ENCODE measurements at places on chromosomes 12 and 14.

- DNase-seq: no peak
Observed at GRCh38 chr14:72781561-72782508, 112.1 kb downstream of the DPF3 start.

- no peak for DNase-seq
Observed at GRCh38 chr14:105323663-105324062, 9.1 kb downstream of the PACS2 start.

DNA sequence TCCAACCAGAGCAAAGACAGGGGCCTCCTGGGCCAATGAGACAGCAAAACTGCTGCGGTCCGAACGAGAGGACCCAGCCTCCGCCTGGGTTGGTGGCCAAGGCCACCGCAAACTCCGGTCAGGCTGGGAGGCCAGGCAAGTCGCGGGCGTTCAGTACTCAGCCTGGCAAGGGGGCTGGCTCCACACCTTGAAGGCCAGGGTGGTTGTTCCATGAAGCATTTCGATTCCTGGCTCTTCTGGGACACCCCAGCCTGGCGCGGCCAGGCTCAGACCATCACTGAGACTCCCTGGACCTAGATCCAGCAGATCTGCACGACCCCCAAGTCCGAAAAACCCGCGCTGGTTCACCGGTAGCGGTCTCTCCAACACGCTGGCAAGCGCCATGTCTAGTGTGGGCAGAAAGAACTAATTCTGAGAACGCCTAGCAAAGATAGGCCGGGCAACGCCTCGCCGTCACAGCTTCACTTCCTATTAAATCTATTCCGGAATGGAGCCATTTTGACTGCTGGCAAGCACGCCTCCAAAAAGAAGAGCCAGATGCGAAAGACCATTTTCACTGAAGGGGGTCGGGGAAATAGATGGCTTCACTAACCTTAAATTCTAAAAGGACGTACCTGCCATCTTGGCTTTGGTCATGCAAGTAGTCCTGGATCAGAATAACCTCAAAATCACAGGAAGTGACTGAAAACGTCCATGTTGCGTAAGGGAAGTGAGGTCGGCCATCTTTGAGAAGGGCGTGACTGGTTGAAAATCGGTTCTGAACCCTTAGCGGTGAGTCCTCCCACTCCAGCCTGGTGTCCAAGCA is at the start of gene PSMB5:
Gene PSMB5 (minus strand): TSS at position 403 of the 805 bp plus-strand sequence. CDS start 19 bp downstream, at position 384.
- peak; percentile 92 for DNase-seq

DNA sequence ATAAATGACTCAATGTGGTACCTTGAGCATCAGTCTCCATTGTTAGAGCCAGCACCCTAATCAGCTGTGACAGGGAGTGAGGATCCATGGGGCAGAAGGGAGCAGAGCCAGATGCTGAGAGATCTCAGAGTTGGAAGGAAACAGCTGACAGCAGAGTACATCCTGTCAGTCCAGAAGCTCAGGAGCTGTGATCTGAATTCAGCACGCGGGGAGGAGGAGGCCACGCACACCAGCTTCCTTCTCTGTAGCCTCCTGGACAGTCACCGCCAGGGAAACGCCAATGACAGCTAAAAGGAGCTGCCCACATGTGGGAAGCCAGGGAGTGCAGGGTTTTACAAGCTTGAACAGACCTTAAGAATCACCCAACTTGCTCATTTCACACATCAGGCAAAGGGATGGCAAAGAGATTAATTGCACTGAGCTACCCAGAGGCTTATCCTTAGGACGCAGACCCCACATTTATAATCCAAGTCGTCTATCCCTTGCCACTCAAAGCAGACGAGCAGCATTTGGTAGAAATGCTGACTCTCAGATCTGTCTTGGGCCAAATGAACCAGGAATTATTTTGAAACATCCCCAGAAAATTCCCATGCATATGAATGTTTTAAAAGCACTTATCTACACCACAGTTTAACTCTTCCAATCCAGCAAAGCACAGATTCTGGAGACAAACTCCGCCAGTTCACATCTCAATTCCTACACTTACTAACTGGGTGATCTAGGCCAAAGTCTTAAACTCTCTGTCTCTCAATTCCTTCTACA is 322.6 kb upstream of the TMTC1 start:
- no peak for DNase-seq

- DNase-seq: peak; percentile 97
Observed at GRCh38 chr12:89166525-89166934, 185.8 kb downstream of the DUSP6 start.

DNA sequence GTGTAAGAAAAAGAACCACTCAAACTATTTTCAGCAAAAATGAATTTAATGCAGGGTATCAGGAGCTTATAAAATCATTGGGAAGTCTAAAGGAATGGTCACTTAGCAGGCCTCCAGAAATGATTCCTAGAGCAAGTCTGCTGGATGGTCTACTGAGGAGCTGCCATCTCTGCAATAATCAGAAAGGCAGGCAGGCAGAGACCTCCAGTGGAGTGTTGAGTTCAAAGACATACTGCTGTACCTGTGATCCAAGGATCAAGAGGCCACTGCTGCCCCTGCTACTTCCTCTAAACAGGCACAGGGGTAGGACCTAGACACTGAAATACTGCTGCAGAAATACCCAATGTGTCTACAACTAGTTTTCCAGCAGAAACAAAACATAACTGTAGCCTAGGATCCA is 14.5 kb upstream of the KICS2 start:
- no peak for DNase-seq

GRCh38 chr12:53065975-53066931 is 12.9 kb downstream of the SPRYD3 start:
- no peak for DNase-seq

GRCh38 chr12:38921025-38921677 is 15.8 kb upstream of the CPNE8 start:
- DNase-seq: peak; percentile 76

DNA sequence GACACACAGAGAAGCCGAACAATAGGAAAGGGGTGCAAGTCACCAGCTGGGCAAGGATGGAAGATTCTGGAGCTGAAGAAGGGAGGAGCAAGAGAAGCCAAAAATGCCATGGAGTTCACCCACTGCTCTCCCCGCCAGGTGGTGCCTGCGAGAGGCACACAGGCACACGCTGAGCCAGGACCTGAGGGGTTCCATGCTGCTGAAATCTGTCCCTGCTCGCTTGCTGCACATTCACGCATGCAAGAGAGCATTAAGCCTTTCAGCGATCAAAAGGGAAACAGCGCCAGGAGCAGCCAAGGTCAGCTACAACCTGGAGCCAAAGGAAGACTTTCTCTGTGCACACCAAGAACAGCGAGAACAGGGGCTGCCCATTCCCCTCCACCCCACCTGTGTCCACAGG is 104.1 kb downstream of the ANO2 start:
- no peak for DNase-seq

- DNase-seq: no peak
Observed at GRCh38 chr12:86730233-86730632, 474.0 kb upstream of the MGAT4C start.

- no peak for DNase-seq
Observed at GRCh38 chr12:77687321-77687720, 143.4 kb upstream of the NAV3 start.

GRCh38 chr14:58109744-58110143 is 42.3 kb downstream of the ARMH4 start:
- no peak for DNase-seq

- no peak for DNase-seq
Observed at GRCh38 chr14:22627506-22628263, 16.5 kb downstream of the OR6J1 start.

DNA sequence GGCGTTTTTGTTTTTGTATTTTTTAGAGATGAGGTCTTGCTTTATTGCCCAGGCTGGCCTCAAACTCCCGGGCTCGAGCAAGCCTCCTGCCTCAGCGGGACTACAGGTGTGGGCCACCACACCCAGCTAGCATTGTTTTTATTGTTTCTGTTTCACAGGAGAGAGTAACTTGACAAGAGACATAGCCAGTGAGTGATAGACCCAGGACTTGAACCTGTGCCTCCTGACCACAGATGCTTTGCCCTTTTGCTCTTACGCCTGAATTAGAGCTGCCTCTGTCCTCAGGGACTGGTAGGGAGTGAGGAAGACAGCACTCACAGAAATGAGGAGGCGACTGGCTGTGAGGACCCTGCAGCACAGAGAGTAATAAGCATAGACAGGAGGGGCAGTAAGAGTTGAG is 2.3 kb downstream of the EVL start:
- no peak for DNase-seq

GRCh38 chr14:104085032-104085888 is at the start of gene ASPG:
Gene ASPG (plus strand): TSS chr14:104085700. CDS start chr14:104085771, 71 bp downstream.
- no peak for DNase-seq

GRCh38 chr12:89960607-89961394 is 252.2 kb upstream of the ATP2B1 start:
- DNase-seq: peak; percentile 65

DNA sequence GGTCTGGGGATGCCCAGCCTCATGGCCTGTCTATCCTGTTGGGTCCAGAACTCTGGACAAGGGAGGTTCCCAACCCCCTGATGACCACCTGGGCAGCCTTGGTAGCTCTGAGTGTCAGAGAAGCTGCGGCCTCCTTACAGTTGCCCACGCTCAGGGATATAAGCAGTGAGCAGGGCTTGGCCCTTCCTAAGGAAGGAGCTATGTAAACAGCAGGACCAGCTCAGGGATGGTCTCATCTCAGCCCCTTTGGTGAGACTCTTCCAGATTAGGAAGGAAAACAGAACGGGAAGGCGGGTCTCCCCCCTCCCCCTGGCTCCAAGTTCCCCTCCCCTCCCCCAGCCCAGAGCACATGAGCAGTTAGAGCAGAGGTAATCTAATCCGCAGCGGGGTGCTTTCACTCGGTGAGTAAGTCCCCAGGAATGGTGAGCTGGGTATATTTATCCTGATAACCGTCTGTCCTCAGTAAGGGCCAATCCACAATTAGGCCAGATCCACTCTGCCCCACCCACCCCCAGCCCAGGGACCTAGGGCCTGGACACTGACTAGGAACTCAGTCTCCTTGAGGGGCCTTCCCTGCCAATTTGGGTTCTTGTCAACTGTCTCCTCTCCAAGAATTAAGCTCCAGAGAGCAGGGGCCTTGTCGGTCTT is 29.5 kb upstream of the RPLP0 start:
- peak; percentile 41 for DNase-seq

DNA sequence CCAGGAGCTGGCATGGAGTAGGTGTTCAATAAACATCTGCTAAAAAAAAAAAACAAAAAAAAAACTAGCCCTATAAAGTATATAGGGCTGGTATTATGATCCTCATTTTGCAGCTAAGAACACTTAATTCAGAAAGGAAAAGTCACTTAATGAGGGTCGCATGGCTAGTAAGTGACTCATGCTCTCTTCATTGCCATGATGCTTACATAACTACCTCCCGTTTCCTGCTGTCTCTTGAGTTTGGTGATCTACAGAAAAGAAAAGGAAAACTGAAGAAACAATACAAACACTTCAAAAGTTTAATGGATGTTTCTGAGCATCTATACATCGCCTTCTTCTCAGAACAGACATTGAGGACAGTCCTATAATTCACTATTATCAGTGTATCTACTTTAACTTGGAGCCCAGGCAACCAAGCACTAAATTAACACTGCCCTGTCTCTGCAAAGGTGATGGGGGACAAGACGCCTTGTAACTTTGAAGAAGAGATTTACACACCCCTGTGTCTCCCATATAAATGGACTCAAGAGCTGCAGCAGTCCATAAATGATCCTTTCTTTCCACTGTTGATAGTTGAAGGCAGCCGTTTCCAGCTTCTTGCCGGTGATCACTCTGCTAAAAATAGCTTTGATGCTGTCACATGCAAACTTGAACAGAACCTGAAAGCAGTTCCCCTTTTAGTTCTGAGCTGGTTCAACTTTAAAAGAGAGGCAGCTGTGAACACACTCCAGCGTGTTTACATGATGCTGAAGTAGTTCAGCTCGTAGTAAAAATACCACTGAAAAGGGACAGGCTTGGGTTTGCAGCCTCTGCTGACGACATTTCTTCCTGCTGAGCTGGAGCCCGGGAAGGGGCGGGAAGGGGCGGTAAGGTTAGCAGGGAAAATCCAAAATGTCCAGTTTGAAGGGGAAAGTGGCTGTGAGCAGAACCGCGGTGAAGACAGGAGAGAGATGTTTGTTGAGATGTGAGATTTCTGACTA is 113.3 kb downstream of the FOXN3 start:
- DNase-seq: peak; percentile 85

DNA sequence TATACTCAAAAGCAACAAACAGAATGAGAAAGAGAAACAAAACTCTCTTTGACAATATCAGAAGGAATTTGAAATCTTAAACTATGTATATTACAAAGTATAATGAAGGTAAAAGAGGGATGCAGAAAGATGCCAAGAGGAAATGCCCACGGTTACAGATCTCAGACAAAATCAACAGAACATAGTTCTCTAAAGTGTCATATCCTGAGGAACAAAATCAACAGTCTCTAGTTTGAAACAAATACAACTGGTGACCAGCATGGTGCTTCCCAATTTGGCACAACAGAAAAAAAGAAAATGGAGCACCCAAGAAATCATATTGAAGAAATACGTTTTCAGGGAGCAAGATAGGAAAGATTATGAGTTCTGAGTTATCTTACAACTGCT is 116.5 kb downstream of the METTL25 start:
- DNase-seq: no peak

DNA sequence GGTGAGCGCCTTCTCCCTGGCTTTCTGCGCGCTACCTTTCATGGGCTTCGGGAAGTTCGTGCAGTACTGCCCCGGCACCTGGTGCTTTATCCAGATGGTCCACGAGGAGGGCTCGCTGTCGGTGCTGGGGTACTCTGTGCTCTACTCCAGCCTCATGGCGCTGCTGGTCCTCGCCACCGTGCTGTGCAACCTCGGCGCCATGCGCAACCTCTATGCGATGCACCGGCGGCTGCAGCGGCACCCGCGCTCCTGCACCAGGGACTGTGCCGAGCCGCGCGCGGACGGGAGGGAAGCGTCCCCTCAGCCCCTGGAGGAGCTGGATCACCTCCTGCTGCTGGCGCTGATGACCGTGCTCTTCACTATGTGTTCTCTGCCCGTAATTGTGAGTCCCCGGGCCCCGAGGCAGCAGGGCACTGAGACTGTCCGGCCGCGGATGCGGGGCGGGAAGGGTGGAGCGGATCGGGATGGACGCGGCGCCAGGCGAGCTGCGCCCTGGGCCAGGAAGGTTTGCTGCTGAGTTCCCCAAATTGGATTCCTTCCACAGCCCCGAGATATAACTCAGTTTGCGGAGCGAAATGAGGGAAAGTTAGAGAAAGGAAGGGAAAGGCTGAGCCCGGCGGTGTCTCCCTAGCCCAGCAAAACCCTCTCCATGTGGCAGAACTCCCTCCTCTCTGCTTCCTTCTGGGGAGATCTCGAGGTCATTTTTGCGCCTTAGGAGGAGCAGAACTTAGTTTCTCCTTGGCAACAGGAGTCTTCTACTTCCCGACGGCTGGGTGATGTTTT is 972 bp downstream of the PTGDR start:
- DNase-seq: no peak

DNA sequence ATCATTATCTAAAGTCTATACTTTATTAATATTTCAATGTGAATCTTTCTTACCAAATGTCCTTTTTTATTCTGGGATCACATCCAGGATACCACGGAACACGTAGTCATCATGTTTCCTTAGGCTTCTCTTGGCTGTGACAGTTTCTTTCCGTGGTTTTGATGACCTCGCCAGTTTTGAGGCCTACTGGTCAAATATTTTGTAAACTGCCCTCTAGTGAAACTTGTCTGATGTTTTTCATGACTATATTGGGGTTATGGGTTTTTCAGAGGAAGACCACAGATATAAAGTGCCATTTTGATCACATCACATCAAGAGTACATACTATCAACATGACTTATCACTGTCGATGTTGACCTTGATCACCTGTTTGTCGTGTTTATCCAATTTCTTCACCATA is 14.1 kb upstream of the SERPINA6 start:
- no peak for DNase-seq

Measured in inflammatory macrophage treated with lipopolysaccharide for 1 hour (primary cell).